ENCODE measurements at places on chromosomes 5 and 9.

DNA sequence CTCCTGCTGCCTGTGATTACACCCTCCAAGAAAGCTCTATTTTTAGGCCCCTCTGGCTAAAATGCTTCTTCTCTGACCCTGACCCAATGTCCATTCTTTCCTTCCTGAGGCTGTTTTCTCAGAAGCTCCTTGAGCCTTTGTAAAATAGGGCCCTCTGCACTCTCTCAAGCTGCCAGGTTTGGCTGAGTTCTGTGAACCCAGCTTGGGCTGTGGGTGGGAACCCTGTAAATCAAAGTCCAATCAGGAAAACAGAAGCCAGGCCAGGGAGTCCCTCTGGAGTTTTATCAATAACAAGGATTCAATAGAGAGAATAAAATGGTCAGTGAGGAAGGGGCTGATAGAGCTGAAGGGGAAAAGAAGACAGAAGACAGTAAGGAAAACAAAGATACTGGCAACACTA is 43.7 kb upstream of the ERCC6L2 start:
- DNase-seq = no peak

GRCh38 chr9:23343226-23343625 is 482.8 kb downstream of the ELAVL2 start:
- DNase-seq = no peak

DNA sequence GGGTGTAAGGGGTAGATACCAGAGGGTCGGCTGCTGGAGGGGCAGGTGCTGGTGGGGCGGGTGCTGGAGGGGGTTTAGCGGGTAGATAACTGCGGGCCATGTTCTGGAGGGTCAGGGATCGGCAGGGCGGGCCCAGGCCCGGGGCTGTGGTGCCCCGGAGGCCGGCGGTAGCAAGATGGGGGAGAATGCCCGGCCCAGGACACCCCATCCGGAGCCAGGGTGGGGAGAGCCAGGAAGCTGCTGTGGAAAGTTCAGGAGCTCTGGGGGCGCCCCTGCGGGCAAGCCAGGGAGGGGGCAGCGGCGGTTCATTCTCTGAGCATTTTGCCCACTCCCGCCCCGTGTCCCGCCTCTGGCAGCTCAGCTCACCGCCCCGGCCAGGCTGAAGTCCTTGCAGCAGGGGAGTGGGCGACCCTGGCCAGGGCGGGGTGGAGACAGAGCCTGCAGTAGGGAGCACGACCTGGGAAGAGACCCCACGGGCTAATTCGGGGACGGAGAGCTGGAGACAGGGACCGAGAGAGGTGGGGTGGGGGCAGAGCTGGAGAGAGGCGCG is 538 bp downstream of the PRRT1B start:
- no peak for DNase-seq

- DNase-seq = no peak
Observed at GRCh38 chr9:18346745-18347144, 127.2 kb upstream of the ADAMTSL1 start.

DNA sequence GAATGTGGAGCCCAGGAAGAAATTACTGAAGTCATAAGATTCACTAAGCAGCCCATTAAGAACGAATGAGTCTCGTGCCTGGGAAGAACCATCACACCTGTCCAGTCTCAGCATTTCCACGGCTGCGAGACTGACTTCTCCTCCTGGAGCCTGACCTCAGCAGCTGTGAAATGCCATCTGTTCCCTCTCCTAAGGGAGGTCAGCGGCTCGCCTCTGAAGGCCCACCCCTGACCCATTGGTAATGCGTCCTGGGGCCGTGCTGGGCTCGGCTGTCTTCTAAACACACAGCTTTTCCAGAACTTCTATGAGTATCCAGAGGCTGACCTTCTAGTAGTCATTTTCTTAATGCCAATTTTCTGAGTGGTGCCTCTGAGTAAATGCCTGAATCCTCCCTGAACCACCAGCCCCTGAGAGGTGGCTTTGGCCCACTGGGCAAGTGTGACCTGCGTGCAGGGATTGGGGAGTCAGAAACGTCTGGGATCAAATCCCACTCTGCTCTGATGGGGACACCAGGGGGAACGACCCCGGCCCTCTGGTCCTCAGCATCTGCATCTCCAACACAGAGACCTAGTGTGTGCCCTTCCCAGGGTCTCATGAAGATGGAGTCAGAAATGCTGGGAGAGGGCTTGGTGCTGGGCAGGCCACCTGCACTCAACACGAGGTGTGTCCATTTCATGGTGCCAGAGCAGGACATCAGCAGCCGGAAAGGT is 5.7 kb downstream of the SLC6A3 start:
- DNase-seq = peak; percentile 18

DNA sequence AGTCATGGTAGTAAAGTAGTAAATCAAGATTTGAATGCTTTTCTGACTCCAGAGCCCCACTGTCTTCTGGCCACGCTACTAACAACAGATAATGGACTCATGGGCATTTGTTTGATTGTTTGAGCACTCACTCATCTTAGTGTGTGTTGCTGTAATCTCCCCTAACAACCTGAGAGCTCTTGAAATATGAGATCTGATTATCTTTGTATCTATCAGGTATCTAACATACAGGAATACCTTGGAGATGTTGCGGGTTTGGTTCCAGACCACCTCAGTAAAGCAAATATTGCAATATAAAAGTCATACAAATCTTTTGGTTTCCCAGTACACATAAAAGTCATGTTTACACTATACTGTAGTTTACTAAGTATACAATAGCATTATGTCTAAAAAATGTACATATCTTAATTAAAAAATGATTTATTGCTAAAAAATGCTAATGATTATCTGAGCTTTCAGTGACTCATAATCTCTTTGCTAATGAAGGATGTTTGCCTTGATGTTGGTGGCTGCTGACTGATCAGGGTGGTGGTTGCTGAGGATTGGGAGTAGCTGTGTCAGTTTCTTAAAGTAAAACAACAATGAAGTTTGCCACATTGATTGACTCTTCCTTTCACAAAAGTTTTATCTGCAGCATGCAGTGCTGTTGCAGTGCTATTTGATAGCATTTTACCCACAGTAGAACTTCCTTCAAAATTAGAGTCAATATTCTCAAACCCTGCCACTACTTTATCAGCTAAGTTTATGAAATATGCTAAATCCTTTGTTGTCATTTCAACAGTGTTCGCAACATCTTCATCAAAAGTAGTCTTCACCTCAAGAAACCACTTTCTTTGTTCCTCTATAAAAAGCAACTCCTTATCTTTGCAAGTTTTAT is 92.2 kb downstream of the ZNF462 start:
- DNase-seq = no peak

DNA sequence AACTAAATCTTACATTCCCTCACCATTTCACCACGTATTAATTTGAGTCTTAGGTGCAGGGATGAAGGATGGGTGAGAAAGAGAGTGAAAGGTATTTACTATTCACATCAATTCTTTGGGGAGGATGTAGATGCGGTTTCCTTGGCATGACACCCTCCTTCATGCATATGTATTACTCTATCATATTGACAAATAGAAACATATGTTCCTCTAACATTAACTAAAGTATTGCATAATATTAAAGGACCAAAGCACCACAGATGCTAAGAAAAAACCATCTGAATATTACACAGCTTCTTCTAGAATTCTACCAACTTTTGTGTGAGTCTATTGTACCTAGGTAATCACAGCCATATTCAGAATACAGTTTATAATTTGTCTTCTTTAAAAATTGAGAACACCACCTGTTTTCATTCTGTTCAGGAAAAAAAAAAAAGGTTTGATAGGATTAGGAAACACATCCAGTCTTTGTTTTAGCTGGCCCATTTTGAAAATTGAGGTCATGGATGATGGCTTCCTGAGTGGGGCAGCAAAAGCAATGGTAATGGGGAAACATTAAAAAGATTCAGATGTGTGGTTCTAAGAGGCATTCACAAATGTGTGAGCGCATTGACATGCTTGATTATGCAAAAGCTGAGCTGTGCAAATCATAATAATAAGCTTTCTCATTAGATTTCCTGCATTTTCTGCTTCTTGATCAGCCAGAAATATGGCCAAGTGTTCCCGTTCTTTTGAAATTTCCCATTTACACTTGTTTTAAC is 1011.5 kb upstream of the NUDT12 start:
- DNase-seq = no peak

GRCh38 chr5:180433032-180433422 is 61.2 kb upstream of the CNOT6 start:
- DNase-seq = no peak

- DNase-seq = no peak
Observed at GRCh38 chr5:95148453-95148852, 136.4 kb downstream of the MCTP1 start.

DNA sequence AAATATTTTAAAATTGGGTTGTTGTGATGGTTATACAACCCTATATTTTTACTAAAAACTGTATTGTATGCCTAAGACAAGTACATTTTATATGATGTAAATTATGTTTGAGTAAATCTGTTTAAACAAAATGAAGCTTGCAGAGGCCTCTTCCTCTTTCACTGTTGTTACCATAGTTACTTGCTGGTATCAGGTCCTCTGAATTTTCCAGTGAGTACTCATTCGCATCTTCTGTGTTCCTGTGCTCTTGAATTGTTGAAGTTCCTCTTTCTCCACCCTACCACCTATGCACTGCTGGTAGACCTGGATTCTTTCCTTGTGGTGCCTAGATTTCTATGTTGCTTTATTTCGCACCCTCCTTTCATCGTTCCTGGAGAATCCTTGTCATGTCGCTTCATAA is 938.5 kb upstream of the ACO1 start:
- no peak for DNase-seq

- DNase-seq = no peak
Observed at GRCh38 chr9:134560654-134561053, 80.9 kb upstream of the COL5A1 start.

GRCh38 chr5:3709068-3709716 is 113.6 kb downstream of the IRX1 start:
- no peak for DNase-seq

DNA sequence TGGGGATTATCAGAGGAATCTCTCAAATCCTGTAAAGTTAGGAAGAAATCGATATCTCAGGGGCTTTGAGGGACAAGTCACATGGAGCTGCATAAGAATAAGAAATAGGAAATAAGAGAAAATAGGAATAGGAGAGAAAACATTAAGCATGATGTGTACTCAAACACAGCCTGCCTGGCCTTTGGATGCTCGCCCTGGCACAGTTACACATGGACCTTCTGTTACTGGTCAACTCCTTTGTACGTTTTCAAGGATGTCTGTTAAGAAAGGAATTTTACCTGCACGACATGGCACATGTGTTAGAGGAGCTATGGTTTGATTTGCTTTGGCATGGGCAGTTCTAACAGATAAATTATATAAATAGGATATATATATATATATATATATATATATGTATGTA is 321.2 kb downstream of the CDH12 start:
- DNase-seq = no peak

DNA sequence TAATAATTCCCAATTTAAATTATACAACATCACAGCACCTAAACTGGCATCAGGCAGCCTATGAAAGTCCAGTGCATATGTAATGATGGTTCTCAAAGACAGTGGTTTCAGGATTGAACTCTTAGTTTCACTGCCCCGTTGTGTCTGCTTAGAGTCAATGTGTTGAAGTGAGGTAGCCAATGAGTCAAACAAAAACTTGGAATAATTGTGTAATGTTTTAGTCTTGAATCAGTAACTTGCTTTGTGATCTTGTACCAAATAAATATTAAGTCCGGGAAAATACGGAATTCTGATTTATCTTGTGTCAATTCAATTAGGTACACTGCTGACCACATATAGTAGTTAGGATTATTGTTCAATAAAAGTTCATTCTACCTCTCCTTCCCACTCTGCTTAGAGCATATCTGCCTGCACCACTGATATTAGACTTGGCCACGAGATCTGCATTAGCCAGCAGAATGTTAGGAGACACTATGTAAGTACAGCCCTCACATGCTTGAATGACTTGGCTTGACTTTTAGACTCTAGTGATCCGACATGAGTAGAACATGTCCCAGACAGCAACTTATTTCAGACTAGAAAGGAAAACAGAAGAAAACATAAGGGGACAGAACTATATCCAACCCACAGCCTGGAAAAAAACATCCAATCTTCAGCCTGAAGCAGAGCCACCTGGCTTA is 441.5 kb upstream of the PTGER4 start:
- DNase-seq = no peak

GRCh38 chr9:5543875-5544702 is 33.8 kb downstream of the PDCD1LG2 start:
- DNase-seq = no peak

DNA sequence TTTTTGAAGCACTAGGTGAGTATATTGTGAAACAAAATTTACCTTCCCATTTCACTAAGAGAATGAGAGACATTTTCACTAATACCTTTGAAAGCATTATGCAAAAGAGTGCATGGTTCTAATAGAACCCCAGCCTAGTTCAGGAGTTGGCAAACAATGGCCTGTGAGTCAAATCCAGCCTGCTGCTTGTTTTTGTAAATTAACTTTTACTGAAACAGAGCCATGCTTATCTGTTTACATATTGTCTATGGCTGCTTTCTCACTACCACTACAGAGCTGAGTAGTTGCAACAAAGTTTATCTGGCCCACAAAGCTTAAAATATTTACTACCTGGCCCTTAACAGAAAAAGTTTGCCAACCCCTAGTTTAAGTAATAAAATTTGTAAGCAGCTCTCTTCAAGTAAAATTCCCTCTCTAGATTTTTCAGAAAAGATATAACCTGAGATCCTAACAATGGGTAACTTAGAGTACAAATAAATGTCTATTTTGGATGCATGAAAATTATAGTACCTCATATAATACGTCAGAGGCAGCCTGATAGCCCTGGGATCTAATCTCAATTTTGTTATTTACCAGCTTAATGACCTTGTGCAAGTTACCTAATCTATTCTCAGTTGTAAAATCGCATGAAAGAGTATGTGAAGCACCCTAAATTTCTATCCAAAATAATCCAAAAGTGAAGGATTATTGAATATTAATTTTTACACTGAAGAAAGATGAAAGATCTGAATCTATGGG is 50.7 kb upstream of the ARL15 start:
- no peak for DNase-seq

DNA sequence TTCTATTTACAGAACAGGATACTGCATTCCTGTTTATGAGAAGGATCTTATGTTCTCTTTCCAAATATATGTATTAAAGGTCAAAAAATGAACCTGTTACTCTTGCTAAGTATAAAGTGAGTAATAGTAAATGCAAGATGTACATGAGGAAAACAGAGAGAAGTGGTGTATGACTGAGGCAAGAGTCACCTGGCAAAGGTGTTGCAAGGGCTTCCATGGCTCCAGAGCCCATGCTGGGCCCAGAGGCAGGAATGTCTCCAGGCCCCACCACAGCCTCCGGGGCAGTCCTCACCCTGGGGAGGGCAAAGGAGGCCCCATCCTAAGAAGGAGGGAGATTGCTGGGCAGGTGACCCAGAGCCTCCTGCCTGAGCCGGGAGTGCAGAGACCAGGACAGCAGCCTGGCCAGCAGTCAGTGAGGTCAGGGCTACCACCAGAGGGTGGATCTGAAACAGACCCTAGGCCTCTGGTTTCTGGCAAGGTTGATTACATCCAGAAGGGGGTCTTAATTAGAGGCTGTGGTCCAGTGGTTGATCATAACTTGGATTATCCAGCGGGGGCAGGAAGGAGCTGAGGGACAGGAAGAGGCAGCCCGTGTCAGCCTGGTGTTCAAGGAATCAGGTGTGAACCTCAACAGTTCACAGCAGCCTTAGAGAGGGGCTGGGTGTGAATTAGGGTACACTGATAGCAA is 57.3 kb upstream of the CPLX2 start:
- DNase-seq = no peak
